Activated CD4-positive, CD25-positive, alpha-beta regulatory T cell treated with anti-CD3 and anti-CD28 coated beads, Interleukin-2, amount 50 U/mL, for 72 hours (primary cell): ENCODE measurements at places on chromosomes 1 and 21.

- no peak for DNase-seq
Observed at GRCh38 chr1:52748119-52748518, 21.9 kb downstream of the ZYG11B start.

DNA sequence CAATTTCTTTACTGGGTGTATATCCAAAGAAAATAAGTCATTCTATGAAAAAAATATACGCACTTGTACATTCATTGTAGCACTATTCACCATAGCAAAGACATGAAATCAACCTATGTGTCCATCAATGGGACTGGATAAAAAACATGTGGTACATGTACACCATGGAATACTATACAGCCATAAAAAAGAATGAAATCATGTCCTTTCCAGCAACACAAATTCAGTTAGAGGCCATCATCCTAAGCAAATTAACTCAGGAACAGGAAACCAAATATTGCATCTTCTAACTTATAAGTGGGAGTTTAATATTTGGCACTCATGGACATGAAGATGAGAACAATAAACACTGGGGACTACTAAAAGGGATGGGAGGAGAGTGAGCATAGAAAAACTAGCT lies 325.7 kb downstream of the TGFB2 start:
- DNase-seq, result no peak

GRCh38 chr1:20493309-20493708 lies 7.3 kb upstream of the CAMK2N1 start:
- no peak for DNase-seq

- no peak for DNase-seq
Observed at GRCh38 chr1:3708791-3709190, 43.5 kb upstream of the CCDC27 start.

DNA sequence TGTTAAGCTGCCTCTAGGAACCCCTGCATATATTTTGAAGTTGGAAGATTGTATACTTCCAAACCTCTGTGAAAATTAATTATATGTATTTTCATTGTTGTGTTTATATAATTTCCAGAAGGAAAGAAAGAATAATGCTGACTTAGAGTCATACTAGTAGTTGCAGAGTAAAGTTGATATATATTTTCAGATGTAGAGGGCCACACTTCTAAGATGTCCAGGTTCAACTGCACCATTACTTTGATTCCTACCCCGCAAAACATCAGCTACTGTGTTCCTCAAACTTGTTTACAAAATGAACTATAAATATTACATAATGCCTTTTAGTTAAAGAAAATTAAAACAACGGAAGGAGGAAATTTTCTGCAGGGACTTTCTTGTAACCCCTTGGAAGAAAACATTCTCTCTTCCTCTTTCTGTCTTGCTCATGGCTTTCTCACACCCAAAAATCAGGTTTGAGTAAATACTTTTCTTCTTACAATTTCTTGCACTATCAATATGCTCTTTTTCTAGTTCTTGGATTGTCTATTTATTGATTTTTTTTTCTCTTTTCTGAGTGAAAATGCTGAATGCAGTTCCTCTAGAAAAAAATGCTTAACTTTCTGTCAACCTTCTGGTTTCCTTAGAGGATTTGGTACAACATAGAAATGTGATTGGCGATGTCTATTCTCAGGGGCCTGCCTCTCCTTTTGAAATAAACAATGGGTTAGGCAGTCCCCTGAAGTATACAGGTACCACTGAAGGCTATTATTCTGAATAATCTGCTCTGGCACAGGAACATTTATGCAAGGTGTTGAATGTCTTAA lies 867.8 kb downstream of the TTLL7 start:
- no peak for DNase-seq

DNA sequence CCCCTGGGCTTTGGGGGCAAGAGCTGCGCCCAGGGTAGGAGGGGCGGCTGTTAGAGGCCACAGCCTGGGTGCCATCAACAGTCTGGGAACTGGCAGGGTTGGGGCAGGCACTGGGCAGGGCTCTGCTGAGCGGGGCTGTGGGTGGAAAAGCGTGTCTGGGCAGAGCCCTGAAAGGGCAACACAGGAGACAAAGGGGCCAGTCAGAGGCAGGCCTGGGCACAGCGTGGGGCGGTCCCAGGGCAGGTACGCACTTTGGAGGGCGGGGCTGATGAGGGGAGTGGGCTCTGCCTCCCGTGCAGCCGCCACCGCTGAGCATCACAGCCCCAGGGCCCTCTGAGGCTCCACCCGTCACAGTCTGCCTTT lies 13.9 kb downstream of the CELSR2 start:
- DNase-seq, result no peak

DNA sequence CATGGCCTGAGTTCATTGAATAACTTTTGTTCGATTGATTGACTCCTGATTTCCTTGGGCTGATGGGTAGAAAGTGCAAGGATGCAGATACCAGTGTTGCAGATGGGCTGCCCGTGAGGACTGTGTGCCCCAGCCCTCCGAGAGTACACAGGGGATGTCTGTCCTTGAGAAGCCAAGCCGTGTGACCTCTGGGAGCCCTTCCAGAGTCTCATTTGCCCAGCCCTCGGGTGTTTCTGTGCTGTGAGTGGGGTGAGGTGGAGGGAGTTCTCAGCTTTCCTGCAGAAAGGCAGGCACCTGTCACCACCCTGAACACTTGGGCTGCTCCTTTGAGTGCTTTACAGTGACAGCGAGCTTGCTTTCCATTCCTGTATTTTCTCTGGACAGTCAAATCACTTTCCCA lies 96.4 kb upstream of the CACNA1E start:
- no peak for DNase-seq

DNA sequence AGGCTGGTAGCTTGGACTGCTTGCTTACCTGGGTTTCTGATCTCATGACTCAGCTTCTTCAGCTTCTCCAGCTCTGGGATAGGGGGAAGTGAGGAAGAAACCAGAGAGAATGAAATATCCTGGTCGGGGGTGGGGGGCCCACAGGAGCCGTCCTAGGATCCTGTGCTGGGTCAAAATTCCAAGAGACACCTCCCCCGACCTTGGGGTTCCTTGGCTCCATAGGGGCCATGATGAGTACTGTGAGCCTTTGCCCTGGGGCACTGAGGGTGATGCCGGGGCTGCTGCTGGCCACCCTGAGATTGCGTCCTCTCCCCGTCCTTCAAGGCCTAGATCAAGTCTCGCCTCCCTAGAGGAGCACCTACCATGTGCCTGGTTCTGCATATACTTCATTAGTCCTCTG lies 40.0 kb downstream of the MYOM3 start:
- no peak for DNase-seq

DNA sequence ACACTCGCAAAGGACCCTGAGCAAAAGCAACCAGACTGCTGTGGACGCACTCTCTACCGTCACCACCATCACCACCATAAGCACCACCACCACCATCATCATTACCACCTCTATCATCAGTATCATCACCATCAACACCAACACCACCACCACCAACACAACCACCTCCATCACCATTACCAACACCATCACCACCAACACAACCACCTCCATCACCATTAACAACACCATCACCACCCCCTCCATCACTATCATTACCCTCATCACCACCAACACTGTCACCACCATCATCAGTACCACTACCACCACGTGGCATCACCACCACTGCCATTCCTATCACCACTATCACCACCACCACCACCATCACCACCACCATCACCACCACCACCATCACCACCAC lies 38.8 kb upstream of the RIPK4 start:
- DNase-seq, result no peak

- no peak for DNase-seq
Observed at GRCh38 chr21:36636016-36636415, 62.9 kb upstream of the SIM2 start.

DNA sequence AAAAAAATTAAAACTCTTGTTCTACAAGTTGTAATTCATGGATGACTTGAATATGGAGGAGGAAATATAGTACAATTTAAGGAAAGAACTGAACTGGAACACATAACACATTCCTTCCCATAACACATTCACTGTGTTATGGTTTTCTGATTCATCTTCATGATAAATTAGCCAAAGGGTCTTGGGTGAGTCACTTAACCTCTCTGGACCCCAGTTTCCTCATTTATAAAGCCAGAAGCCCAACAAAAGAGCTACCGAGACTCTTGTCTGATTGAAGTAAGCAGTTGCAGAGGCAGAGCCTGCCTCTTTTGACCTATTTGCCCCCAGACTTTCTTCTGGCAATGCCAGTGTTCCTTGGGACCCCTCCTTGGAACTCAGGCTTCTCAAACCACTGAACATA lies 161.9 kb upstream of the KCTD3 start:
- no peak for DNase-seq

DNA sequence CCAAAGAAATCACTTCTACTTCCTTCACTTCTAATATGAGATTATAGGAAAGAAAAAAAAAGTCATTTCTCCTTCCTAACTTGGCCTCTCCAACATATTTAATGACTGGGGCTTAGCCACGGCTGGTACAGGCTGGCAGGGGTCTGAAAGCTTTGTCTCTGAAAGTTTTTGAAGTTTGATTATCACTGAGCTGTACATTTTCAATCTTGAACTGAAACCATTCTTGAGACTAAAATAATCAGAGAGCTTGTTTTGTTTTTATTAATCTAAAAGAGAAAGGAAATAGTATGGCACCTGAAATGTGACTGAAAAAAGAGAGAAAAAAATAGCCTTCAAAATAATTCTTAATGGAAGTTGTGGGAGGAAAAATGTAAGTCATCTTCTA lies 3.8 kb upstream of the KRTAP19-8 start:
- no peak for DNase-seq

- DNase-seq, result peak; percentile 46
Observed at GRCh38 chr21:35528116-35529042, 479.3 kb upstream of the RUNX1 start.

DNA sequence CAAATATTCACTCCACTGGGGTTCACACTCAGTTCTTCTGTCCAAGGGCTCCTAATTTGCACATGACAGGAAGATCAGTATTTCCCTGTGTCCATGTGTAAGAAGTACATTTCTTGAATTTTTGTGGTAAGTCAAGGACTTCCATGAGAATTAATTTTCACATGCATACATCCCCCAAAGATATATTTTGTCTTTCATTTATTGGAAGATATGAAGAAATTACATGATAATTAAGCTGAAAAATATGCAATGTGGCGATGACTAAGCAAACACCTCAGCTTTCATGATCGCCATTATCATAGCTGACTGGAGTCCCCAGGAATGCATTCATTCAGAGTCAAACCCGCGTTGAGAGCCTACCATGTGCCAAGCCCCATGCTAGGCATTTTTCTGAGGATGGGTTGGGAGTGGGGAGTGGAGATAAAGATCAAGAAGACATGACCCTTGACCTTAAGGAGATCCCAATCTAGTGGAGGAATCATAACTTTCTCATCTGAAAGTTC lies 104.6 kb upstream of the F3 start:
- DNase-seq, result no peak

- no peak for DNase-seq
Observed at GRCh38 chr1:50458507-50458906, 35.3 kb upstream of the DMRTA2 start.

- no peak for DNase-seq
Observed at GRCh38 chr1:181714428-181714827, 231.1 kb downstream of the CACNA1E start.

- DNase-seq, result no peak
Observed at GRCh38 chr21:37264808-37265207, 2.3 kb downstream of the VPS26C start.

- no peak for DNase-seq
Observed at GRCh38 chr1:50986653-50987052, 16.6 kb downstream of the CDKN2C start.

- DNase-seq, result no peak
Observed at GRCh38 chr1:27368869-27369582, 2.3 kb upstream of the MAP3K6 start.

GRCh38 chr1:203129501-203130231 lies 2.1 kb downstream of the ADORA1 start:
- no peak for DNase-seq

GRCh38 chr1:153985941-153986761 lies at the start of gene RAB13:
RAB13 (minus strand) TSS chr1:153986339; CDS start chr1:153986236, 103 bp downstream.
- DNase-seq, result no peak

- no peak for DNase-seq
Observed at GRCh38 chr1:69693921-69694675, 126.4 kb downstream of the LRRC7 start.

GRCh38 chr1:186443638-186444037 lies 17.3 kb downstream of the PDC start:
- DNase-seq, result no peak

DNA sequence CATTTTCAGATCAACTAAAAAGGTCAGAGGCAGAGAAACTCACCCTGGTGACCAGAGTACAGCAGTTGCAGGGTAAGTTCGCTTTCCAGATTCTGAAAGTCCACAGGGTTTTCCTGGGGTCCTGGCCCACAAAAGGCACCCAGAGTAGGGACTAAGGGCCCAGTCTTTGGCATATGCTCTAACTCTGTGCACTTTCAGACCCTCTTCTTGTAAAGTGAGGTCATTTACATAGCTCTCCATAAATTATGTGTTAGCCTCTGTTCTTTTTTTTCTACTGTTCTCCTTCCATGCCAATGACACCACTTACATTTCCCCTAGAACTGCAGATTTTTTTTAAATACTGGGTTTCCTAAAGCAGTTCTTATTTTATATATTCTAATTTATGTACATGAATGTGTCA lies 6.3 kb downstream of the C1orf74 start:
- DNase-seq, result no peak

DNA sequence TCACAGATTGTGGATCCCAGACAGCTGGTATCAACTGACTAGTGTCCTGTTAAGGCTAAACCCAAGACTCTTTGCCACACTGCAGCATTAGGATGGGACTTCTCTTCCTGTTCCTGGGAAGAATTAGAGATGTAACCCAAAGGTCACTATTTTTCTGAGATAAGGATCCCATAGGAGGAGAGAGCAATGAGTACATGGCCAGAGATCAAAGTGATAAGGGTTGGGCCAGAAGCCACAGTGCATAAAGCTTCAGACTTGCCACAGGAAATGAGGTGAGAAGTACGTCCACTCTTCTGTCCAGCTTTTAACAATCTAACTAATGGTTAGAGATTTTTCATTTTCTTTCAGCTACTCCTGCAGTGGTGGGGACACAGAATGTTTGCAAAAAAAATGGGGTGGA lies at the start of gene HSD3B1:
Gene HSD3B1 (plus strand): TSS at position 270 of the 400 bp plus-strand sequence. CDS start 267 bp downstream, outside the sequence.
- no peak for DNase-seq

DNA sequence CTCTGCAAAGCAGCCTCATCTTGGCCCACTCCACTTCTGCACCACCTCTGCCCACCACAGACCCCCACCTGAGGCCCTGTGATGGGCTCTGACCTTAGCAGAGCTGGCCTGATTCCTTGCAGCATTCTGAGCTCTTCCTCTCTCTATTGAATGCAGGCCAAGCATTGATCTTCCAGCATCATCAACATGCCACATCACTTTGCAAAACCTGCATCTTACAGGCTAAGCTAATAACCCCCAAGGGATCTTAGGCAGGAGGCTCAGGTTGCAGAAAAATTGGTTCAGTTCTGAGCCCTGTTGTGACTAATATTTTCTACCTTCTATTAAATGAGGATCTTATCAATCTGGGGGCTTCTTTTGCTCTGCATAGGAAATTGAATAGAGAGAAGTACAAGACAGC lies 78.7 kb downstream of the ATP1A1 start:
- no peak for DNase-seq

- no peak for DNase-seq
Observed at GRCh38 chr21:34713621-34714020, 44.8 kb downstream of the CLIC6 start.

GRCh38 chr1:16717336-16718098 lies 22.8 kb upstream of the RNU1-4 start:
- peak; percentile 33 for DNase-seq
